ENCODE measurements at places on chromosomes 7 and 10.

DNA sequence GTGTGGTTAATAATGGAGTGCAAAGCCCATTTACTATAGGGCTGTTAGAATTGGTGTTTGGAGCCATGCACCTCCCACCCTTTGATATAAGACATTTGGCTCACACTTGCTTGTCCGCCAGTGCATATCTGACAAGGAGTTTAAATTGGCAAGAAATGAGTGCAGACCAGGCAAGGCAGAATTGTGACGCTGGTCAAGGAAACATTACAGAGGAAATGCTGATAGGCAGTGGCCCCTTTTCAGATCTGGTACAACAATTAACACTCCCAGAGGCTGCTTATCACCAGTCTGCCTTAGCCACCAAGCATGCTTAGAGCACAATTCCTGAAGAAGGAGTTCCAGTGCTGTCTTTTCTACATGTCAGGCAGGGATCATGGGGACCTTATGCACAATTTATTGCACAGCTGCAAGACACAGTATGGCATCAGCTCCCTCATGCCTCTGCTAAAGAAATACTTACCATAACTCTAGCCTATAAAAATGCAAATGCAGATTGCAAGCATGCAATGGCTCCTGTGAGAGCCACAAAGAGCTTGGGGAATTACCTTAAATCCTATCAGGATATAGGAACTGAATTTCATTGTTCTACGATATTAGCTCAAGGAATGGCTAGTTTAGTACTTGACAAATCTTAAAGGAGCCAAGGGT lies 35.2 kb downstream of the OR13A1 start:
- DNase-seq, result no peak

GRCh38 chr10:94133239-94133638 lies 139.5 kb downstream of the PLCE1 start:
- no peak for DNase-seq

- DNase-seq, result no peak
Observed at GRCh38 chr7:81234896-81235295, 316.0 kb upstream of the SEMA3C start.

- no peak for DNase-seq
Observed at GRCh38 chr7:139693651-139694388, 84.0 kb downstream of the HIPK2 start.

GRCh38 chr10:98910048-98910447 lies 325.6 kb downstream of the HPSE2 start:
- no peak for DNase-seq

GRCh38 chr10:96524741-96525140 lies 11.0 kb upstream of the TLL2 start:
- no peak for DNase-seq

DNA sequence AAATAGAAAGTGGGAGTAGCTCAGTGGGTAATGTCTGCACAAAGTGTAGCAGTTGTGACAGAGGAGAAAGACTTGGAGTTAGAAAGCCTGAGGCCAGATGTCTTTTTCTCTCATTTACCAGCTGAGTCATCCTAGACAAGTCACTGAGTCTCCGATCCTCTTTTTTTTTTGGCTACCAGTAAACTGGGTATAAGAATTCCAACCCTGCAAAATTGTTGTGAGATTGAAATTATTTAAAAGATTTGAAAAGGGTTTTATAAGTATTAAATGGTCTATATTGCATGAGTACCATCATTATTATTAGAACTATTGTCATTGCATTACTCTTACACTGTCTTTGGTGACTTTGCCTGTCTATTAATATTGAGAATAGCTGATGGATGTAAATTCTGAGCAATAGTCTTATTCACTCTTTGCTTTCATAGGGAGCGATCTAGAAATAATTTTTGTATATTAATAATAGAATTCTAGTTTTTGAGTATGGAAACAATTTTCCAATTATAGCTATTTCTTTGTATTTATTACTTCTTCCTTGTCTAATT lies 74.0 kb downstream of the ARID5B start:
- DNase-seq, result no peak
